ENCODE measurements at places on chromosomes 16 and 17.
A peak's percentile ranks its signal among the peaks of the same experiment; 100 is the strongest.

- DNase-seq: no peak
Measured at GRCh38 chr16:64019339-64019738, 1102.5 kb downstream of the CDH11 start.

DNA sequence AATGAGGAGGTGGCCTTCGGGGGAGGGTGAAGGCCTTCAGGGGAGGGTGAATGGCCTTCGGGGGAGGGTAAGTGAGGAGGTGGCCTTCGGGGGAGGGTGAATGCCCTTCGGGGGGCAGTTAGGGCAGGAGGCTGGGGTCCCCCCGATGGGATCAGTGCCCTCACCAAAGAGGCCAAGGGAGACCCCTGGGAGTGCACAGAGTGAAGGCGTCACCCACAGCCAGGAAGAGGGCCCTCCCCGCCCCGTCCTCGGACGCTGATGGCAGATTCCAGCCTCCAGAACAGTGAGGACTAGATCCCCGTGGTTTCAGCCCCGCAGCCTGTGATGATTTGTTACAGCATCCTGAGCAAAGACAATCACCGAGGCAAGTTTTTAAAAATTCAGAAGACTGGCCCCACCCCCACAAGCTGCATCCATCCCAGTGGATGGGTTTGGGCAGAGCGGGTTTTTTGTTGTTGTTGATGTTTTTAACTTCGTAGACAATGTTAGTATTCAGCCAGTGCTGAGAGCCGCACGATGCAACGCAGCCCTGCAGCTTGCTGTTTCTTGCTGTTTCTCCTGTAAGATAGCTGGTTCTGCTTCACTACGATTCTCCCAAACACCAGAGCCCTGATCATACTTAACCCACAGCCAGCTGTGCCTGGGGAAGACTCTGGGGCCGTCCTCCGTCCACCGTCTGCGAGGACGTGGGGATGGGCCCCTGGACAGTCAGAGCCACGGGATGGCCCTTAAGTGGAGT lies 40.7 kb upstream of the CBFA2T3 start:
- no peak for DNase-seq

GRCh38 chr17:32350666-32351418 lies 885 bp downstream of the ZNF207 start:
- DNase-seq: no peak

- DNase-seq: no peak
Measured at GRCh38 chr16:1918351-1919326, at the start of gene HS3ST6. Gene HS3ST6 (minus strand): TSS chr16:1918415. CDS start chr16:1918323, 92 bp downstream.

GRCh38 chr17:7834542-7834956 lies 532 bp downstream of the KDM6B start:
- DNase-seq: peak; percentile 65

DNA sequence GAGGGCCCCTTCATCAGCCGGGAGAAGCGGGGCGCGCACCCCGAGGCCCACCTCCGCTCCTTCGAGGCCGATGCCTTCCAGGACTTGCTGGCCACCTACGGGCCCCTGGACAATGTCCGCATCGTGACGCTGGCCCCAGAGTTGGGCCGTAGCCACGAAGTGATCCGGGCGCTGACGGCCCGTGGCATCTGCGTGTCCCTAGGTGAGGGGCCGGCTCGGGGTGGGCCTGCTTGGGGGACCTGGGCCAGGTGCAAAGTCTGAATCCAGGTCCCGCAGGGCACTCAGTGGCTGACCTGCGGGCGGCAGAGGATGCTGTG lies 3.5 kb downstream of the CEMP1 start:
- no peak for DNase-seq

GRCh38 chr17:78781893-78782304 lies at the start of gene CYTH1:
Gene CYTH1 (minus strand): TSS chr17:78782273. CDS start chr17:78782223, 50 bp downstream.
- no peak for DNase-seq

DNA sequence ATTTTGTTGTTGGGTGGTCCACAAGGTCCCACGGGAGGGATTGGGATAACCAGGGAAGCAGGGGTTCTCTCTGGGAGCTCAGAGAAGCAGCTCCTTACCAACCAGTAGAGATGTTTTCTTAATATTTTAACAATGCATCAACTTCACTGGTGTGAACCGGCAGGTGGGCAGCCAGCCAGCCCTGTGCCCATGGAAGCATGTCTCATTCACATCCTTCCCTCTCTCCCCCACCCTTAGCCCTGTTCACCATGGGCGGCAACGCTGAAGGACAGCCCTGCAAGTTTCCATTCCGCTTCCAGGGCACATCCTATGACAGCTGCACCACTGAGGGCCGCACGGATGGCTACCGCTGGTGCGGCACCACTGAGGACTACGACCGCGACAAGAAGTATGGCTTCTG lies 9.3 kb downstream of the MMP2 start:
- no peak for DNase-seq

DNA sequence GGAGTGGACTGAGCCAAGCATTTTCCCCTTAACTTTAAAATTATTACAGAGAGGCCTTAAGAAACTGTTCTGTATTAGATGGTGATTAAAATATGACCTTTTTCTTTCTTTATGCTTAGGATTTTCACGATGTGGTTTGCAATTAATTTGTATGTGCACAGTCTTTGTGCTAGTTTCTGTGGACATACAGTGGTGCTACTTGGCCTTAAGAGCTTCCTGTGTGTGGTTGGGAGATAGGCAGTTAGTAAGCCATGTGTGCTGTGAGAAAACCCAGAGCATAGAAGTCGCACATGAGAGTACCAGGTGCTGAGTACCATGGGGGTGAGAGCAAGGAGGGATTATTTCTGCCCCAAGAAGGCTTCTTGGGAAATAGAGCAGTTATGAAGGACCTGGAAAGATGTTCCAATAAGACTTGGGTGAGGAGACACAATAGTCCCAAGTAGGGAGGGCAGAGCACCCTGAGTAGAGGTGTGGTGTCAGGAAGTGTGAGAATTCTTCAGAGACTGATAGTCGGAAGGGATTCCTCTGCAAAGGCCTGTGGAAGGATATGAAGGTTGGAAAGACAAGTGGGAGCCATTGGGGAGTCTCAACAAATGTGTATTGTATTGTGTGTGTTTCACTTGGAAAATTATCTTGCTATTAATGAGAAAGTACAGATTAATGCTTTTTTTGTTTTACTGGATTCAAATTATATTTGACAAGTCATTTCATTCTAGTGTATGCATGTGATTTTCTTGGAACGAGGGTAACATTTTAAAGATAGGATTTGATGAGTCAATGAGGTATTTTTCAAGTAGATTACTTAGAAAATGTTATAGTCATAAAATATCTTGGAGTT lies 239.9 kb downstream of the PRKCA start:
- DNase-seq: no peak

DNA sequence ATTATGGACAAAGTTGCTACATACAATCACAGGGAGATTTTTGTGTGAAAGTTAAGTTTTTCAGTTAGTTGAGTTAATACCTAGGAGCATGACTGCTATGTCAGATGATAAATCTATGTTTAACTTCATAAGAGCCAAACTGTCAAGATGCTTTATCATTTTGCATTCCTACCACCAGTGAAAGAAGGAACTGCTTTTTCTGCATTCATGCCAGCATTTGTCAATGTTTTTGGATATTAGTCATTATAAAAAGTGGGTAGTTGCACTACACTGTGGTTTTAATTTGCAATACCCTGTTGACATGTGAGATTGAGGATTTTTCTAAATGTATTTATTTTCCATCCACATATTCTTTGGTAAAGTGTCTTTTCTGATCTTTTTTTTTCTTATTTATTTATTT lies 434.0 kb upstream of the MON1B start:
- no peak for DNase-seq

GRCh38 chr16:19001788-19002187 lies 18.1 kb downstream of the TMC7 start:
- DNase-seq: no peak

DNA sequence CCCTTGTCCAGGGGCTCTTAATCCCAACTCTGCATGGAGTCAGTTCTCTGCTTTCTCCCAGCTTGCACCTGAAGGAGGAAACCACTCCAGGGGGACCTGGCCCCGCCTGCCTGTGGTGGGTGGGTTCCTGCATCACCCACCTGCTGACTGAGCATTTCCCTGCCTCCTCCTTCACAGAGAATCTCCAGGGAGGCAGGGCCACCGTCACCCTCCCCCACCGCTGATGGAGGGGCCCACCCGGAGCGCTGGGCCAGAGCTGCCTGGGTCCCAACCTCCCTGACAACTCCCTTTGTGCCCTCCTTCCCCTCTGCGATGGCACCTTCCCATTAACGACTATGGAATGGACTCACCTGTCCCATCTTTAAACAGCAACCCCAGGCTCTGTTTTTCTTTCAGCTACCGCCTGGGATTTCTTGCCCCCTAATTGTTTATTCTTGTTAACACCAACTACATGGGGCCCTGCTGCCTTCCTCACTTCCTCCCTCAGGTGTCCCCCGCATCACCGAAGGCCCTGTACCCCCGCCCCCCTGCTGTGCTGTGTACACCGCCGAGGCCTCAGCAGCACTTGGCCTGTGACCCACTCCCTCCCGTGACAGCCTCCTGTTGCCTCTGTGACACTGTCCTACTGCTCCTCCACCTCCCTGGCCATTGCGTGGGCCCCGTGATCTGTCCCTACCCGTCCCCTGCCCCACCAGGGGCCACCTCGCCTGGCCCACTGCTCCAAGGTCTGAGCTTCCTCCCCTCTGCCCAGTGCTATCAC lies 842 bp upstream of the TEDC2 start:
- DNase-seq: no peak

- DNase-seq: no peak
Measured at GRCh38 chr16:86953631-86954391, 363.4 kb downstream of the C16orf95 start.

DNA sequence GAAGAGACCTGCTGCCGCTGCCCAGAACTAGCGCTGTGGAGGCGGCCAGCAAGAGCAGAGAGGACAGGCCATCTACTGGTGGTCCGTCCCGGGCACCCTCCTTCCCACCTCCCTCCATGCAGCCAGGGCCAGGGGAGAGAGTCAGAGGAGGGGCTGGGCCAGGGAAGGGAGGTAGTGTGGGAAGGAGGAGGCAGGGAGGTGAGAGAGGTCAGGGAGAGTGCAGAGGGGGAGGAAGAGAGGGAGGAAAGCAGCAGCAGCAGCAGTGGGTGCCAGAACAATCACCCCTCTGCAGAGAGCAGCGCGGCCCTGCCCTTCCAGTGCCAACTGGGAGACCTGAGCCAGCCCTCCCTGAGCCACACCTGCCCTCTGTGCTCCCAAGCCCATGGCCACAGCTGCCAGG lies 6.6 kb downstream of the C16orf95 start:
- no peak for DNase-seq

DNA sequence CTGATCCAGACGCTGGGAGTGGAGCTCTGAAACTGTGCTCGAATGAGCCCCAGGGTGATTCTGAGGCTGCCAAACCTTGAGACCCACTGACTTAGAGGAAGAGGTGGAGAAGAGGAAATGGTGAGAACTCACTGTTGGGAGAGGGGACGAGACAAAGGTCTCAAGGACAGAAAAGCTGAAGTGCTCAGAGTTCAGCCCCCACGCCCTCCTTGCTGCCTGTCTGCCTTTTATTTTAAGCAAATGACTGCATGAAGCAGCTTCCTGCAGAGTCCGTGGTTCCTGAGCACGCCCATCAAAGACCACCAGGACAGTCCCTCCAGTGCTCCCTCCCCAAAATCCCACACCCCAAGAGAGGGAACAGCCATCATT lies 20.4 kb downstream of the COTL1 start:
- DNase-seq: no peak

GRCh38 chr17:10870336-10871050 lies 32.6 kb upstream of the PIRT start:
- DNase-seq: no peak

DNA sequence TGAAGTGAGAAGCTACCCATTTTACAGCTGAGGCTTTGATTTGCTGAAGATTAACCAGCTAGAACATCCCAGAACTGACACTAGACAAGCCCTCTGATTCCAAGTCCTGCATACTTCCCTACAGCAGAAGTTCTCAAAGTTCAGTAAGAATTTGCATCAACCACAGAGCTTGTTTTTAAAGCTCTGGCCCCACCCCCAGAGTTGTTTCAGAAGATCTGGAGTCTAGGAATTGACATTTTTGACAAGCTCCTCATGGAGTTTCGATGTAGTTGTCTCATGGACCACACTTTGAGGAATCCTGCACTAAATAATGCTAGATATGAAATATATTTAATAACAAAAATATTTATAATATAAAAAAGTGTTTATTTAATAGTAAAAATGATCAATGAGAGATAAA lies 120.3 kb upstream of the ADAMTS18 start:
- DNase-seq: no peak

DNA sequence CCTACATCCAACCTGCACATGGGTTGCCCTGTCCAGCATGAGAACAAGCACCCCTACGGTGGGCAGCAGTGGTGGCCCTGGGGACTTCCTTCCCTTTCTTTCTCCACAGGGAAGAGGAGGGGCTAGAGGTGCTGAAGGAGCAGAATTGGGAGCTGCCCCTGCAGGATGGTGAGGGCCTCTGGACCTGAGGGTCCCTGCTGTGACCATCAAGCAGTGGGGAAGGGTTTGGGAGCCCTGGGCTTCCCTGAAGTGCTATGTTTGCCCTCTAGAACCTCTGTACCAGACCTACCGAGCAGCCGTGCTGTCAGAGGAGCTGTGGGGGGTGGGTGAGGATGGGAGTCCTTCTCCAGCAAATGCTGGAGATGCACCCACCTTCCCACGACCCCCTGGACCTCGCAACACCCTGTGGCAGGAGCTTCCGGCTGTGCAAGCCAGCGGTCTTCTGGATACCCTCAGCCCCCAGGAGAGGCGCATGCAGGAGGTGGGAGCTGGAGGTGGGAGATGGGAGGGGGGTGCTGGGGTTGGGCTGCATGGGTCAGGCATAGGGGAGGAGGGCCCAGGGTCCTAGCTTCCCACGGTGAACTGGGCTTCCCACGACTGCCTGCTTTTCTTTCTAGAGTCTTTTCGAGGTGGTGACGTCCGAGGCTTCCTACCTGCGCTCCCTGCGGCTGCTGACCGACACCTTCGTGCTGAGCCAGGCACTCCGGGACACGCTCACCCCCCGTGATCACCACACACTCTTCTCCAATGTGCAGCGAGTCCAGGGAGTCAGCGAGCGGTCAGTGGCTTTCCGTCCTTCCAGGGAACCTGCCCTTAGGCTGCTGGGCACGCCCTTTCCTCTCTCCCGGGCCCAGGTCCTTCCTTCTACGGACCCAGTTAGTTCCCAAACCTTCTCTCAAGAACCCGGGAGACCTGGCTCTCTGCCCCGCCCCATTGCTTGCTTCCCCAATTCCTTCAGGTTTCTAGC lies 5.0 kb downstream of the ARHGEF15 start:
- no peak for DNase-seq

GRCh38 chr16:54933281-54934011 lies 2.8 kb downstream of the IRX5 start:
- no peak for DNase-seq

- DNase-seq: no peak
Measured at GRCh38 chr17:75668489-75668888, 1.4 kb downstream of the SAP30BP start.

DNA sequence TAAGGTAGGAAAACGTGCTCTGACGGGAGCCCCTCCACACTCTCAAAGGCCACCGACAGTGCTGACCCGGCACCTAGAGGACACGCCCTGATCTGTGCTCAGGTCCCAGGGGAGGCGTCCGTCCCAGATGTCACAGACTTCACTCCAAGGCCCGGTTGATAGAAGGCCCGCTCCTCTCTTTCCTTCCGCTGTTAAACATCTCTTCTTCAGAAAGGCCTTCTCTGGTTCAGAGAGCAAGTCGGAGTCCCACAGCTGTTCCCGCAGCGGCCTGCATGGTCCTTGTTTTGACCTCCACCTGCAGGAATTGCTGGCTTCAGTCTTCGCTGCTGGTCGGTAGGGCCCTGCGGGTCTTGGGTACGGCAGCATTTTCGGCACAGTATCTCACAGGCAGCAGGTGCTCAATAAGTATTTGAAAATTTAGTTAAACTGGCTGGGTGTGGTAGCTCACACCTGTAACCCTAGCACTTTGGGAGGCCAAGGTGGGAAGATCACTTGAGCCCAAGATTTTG lies 88.5 kb downstream of the MRC2 start:
- DNase-seq: no peak

GRCh38 chr17:38709864-38710603 lies 5.0 kb downstream of the MLLT6 start:
- no peak for DNase-seq

- peak; percentile 10 for DNase-seq
Measured at GRCh38 chr17:74954665-74955421, 17.7 kb downstream of the HID1 start.
